ENCODE measurements at places on chromosomes 3 and 15. TPM values are rescaled to one million over a fixed set of nuclear protein-coding genes. Genes with fewer than 3 reads are reported as not detected.

DNA sequence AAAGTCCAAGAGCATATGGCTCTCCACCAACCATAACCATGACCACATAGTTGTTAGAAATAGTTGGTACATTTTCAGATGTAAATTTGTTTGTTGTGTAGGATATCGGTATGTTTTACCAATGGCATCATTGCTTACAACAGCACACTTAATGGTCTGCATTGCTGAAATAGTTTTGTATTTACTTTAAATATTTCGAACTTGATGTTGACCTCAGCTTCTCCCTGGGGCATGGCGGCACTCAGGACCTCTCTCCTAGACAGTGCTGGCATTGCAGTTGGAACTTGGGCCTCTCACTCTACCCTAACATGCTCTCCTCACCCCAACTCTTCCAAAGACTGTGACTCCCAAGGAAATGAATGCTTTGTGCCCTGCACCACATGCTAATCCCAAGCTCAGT, 5.0 kb downstream of the SLC22A13 start:
- no peak for DNase-seq

DNA sequence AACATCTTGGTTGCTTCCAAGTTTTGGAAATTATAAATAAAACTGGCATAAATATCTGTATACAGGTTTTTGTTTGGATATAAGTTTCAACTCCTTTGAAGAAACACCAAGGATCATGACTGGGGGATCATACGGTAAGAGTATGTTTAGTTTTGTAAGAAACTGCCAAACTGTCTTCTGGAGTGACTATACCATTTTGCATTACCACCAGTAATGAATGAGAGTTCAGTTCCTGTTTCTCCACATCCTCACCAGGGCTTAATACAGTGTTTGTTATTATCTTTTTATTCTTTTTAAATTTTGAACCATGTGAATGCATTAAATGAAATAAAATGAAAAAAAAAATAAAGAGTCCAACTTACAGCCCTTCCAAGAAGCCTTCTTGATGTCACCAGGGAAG, 3.7 kb upstream of the ANKUB1 start:
- DNase-seq: no peak

GRCh38 chr3:130850843-130851242, 43.0 kb upstream of the ATP2C1 start:
- DNase-seq: no peak

- no peak for DNase-seq
Observed at GRCh38 chr15:55959744-55960447, 33.5 kb downstream of the NEDD4 start.

The ZNF501 gene
- 9.0 TPM for total RNA-seq

The GOLGA6C gene
- not detected for total RNA-seq

All from GM23248 (cell line).